CD4-positive, alpha-beta memory T cell (primary cell): ENCODE measurements at places on chromosomes 13 and 19. TPM values are rescaled to one million over a fixed set of nuclear protein-coding genes. Genes with fewer than 3 reads are reported as not detected.

Gene C3
- 1.5 TPM for total RNA-seq

DNA sequence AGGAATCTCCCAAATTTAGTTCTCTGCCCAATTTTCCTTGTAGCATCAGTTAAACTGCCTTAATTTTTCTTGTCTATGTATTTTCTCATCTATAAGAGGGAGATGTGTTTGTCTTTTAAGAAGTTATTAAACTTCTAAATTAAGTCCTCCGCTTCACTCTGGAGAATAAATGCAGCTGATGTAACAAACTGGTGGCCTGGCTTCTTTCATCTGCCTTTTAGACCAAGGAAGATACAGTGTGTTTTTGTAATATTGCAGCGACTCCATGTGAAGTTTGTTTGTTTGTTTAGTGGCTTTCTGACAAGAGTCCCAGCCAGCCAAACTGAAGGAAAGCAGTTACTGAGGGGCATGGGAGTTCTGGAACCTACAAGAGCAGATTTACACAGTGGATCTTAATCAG lies 56.4 kb downstream of the KLF12 start:
- no peak for DNase-seq

DNA sequence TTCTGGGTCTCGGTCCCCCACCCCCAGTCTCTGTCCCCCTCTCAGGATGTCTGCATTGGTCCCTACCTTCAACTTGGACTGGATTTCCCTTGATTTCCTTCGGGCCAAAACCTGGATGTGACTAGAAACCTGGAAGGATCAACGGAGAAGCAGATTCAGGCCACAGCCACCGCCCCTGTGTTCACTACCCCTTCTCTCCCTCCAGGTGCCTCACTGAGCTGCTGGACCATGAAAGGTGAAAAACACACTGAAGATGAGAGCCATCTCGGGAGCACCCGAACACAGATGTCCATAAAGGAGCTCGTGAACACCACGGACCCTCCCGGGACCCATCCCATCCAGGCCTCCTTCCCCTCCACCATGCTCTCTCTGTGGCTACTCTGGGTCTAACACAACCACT lies 5.0 kb downstream of the TEAD2 start:
- no peak for DNase-seq

GRCh38 chr19:30883071-30883470 lies 466.2 kb downstream of the TSHZ3 start:
- DNase-seq: no peak

Gene ZNF677
- total RNA-seq: 24.2 TPM

Gene SPTBN4
- total RNA-seq: 0.30 TPM
